ENCODE measurements at places on chromosomes 16 and 17. TPM values are rescaled to one million over a fixed set of nuclear protein-coding genes. Genes with fewer than 3 reads are reported as not detected.
A peak's percentile ranks its signal among the peaks of the same experiment; 100 is the strongest.

Gene AKTIP
- 30.4 TPM for total RNA-seq

Gene PIK3R6
- not detected for total RNA-seq

Gene GPR179
- total RNA-seq: 0.05 TPM

Gene TP53TG3B
- not detected for total RNA-seq

DNA sequence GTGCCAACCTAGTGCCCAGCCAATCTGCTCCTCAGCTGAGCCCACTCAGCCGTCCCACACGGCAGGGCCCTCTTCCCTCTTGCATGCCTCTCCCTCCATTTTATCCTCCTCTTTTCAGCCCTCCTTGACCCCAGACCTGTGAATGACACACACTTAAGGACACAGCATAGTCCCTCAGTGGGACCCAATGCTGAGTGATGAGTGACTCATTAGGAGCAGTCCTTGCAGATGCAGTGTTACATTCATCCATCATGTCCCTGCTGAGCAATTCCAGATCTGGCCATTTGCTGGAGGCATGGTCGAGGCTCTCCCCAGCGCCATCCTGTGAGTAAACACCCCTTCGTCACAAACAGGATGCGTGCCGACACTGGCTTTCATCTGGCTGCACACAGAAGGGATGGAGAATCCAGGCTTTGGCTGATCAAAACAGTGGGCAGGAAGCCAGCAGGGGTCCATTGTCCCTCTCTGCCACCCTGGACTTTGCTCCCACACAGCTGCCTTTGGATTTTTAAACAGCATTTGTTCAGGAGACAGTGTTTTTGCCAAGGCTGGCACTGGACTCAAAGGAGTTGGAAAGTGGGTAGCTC, 122.6 kb downstream of the AXIN2 start:
- DNase-seq: no peak

- no peak for DNase-seq
Measured at GRCh38 chr17:48693178-48693577, 29.1 kb downstream of the PRAC1 start.

DNA sequence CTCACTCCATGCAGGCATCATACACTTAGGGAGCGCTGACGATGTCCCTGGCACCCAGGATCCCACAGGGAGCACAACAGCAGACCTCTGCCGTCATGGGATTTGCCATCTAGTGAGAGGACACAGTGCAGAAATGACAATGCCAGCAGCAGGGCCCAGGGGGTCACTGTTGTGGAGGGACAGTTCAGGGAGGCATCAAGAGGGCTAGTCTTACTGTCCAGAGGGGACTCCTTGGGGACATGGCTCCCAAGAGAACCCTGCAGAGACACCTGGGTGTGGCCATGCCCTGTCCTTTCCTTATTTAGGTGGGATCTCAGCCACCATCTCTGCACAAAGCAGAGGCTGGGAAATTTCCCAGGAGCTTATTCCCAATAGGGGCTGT, 73.7 kb downstream of the CRISPLD2 start:
- DNase-seq: no peak

DNA sequence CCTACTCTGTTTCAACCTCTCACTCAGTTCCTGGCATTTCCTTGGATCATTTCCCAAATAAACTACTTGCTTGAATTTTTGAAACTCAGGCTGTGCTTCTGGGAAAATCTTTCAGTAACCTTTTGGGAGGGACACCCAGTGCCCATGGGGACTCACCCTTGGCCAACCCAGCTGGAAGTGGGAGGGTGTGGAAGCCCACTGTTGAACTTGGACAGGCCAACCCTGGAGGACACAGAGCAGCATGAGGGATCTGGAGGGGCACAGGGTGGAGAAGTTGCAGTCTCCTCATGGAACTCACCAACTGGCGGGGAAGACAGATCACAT, 11.2 kb downstream of the RTN4RL1 start:
- DNase-seq: no peak

- no peak for DNase-seq
Measured at GRCh38 chr17:32699247-32699646, 177.7 kb downstream of the MYO1D start.

DNA sequence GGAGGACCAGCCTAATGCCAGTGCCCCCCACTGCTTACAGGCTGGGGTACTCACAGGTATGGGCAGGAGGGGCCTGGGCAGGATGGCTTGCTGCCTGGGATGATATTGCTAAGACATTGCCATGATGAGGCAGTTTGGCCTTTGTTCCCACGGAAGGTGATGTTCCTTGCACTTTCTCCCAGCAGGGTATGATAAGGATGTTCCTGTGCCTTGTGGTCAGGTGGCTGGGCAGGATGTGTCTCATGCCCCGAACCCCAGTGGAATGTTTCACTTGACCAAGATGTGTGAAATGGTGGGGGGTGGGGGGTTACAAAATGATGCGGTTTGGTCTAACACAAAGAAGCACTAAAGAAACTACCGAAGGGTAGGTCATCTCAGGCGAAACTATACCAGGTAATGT, 337.8 kb upstream of the ZFHX3 start:
- no peak for DNase-seq

- DNase-seq: no peak
Measured at GRCh38 chr17:27615121-27615520, 15.9 kb upstream of the LGALS9 start.

DNA sequence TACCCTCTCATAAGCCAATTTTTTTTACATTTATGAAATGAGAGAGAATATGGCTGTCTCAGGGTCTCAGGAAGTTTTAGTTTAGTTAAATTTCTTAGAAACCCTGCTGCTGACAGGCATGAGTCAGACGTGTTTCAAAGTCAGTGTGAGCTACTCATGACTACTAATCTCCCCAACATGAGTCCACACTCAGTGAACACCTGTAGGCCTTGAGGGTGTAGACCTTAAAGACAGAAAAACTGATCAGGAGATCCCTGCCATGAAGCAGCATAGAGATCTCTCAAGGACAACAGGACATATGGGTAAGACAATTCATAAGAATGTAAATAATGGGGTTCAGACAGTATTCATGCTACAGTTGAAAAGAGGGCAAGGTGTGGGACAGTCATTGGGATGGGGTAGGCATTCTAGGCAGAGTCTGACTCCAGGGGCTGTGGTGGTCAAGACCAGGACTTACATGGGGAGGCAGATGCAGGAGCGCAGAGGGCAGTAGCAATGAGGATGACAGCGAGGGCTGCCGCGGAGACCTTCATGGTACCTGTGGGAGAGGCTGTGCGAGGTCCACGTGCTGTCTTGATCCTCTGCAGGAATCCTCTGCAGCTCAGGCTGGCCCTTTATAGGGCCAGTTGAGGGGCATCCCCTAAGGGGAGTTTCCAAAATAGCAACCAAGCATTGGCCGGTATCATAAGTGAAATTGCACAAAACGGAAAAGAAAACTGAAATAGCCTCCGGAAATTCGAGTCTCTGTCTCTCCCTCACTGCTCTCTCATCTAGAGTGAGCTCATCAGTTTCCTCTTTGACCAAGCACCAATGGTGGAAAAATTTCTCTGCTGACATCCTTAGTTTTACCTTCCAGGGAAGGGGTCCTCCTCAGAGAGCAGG, at the start of gene CCL5:
CCL5 (minus strand) TSS at position 588 of the 882 bp plus-strand sequence.
- DNase-seq: no peak

DNA sequence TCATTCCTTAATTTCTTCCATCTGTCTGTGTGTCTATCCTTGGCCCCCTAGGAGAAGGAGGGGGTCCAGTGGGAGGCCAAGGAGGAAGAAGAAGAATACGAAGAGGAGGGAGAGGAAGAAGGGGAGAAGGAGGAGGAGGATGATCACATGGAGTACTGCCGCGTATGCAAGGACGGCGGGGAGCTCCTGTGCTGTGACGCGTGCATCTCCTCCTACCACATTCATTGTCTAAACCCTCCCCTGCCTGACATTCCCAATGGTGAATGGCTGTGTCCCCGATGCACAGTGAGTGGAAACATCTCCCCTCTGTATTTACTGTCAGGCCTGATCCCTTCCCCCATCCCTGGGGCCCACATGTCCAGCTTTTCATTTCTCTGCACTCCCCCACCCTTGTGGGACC, 6.3 kb downstream of the CHD3 start:
- no peak for DNase-seq

- no peak for DNase-seq
Measured at GRCh38 chr17:80614332-80615047, 69.9 kb downstream of the RPTOR start.

DNA sequence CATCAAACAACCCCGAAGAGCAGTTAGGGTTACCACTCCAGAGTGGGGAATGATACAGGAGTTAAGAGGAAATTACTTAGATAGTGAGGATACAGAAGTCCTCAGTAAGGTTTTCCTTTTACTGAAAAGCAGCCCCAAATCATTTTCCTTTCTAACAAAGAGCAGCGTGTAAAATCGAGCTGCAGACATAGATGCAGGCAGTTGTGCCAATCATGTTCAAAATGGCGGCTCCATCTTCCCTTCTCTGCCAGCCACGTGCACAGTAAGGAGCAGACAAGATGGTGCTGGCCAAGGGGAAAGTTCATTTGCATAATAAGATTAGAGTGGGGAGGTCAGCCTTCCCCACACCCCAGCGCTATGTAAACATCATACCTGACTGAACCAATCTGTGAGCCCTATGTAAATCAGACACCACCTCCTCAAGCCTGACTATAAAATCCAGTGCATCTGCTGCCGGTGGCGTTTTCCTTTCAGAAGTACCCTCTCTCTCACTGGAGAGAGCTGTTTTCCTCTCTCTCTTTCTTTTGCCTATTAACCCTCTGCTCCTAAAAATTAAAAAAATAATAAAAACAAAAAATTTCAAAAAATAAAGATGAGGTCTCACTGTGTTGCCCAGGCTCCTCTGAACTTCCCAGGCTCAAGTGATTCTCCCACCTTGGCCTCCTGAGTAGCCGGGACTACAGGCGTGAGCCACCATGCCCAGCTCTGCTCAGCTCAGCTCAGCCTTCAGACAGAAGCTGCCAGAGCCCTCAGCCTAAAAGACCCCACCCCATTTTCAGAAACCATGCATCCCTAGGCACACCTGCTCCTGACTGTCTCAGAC, 2.6 kb upstream of the SRL start:
- peak; percentile 59 for DNase-seq

- no peak for DNase-seq
Measured at GRCh38 chr16:84986102-84986501, 25.2 kb downstream of the ZDHHC7 start.
